Cortex of kidney (tissue), 1 donor: ENCODE measurements at places on chromosomes 2 and 18.

DNA sequence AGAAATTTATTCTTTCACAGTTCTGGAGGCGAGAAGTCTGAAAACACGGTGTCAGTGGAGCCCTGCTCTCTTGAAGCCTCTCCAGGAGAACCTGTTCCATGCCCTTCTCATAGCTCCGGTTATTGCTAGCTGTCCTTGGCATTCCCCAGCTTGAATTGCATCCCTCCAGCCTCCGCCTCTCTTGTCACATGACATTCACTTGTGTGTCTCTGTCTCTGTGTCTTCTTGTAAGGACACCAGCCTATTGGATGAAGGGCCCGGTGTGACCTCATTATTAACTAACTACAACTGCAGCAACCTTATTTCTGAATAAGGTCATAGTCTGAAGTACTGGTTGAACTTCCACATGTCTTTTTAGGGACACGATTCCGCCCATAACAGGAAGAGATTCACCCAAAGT is 4.5 kb upstream of the PRSS56 start:
- no peak for DNase-seq

DNA sequence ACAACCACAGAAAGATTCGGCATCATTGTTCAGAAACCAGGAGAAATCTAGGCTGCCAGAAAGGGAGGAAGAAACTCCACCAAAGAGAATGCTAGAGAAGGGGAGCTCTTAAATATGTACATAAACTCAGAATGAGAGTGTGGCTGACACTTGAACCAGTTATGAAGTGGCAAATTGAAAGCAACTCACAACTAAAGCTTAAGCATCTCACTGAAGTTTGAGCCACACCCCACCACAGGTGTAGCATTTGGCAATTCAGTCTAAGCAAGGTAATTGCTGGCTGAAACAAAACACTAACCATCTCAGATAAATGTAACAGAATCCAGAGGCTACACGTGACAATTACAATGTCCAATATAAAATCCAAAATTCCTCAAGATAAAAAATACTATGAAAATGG is 168.4 kb downstream of the DOK6 start:
- no peak for DNase-seq

GRCh38 chr18:26864658-26865057 is 849 bp downstream of the AQP4 start:
- no peak for DNase-seq

GRCh38 chr2:223576873-223577272 is 25.3 kb downstream of the SCG2 start:
- no peak for DNase-seq

- DNase-seq, result no peak
Observed at GRCh38 chr18:45771587-45772480, 47.9 kb downstream of the SLC14A1 start.

GRCh38 chr2:235773188-235773928 is 279.5 kb downstream of the AGAP1 start:
- no peak for DNase-seq

DNA sequence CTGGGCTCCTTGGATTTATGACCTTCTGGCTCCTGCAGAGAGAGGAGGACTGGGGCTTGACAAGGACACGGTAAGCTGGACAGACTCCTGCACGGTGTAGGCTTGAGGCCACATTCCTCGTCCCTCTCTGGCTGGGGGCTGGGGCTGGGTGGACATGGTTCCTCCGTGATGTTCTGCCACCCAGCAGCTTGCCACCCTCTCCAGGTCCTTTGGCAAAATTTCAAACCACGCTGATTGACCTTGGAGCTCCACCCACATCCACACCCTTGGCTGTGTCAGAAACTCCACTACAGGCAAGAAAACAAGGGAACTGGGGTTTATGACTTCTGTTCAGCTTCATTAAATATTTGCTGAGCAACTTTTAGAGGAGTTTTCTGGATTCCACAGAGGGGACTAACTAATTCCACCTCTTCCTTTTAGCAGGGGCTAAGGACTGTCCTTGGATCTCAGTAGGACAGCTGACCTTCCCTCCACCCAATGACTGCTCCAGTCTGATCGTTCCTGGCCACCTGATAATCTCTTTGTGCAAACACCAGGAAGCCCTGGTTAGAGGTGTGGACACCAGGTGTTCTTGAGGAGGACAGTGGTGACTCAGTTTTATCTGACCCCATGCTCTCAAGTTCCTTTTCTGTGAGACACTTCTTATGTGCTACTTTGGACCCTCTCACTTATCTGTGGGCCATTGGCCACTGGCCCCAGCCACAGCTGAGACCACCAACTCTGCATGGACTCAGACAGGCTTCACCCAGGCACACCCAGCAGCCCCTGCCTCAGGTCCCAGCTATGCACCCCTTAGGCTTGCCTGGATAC is 29.3 kb downstream of the GPR55 start:
- DNase-seq, result no peak

DNA sequence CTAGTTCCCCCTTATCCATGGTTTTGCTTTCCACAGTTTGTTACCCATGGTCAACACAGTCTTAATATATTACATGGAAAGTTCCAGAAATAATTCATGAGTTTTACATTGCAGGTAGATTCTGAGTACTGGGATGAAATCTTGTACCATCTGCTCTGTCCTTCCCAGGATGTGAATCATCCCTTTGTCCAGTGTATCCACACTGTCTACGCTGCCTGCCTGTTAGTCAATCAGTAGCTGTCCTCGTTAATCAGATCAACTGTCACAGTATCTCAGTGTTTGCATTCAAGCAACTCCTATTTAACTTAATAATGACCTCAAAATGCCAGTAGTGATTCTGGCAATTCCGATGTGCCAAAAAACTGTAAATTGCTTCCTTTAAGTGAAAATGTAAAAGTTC is 76.3 kb downstream of the DYNC1I2 start:
- no peak for DNase-seq

- DNase-seq, result no peak
Observed at GRCh38 chr2:46937471-46937901, 21.9 kb upstream of the MCFD2 start.

- DNase-seq, result no peak
Observed at GRCh38 chr2:194495046-194495445, 1162.0 kb upstream of the SLC39A10 start.

- DNase-seq, result no peak
Observed at GRCh38 chr2:191404568-191404991, 159.4 kb downstream of the MYO1B start.

DNA sequence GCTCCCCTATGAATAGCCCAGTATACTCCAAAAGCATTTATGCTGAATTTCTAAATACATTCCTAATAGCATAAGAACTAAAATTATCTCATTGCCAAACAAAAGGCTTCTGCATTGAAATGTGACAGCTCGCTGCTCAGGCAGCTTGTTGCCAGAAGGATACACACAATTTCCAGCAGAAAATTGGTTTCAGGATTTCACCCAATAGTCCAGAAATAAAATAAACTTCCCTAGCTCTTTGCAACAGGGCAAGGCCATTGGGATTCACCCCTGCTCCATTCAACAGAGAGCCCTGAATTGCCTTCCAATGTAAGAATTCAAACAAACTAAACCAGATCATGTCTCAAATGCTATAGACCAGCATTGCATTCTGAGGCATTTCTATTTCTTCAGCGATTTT is 70.7 kb downstream of the RBM43 start:
- no peak for DNase-seq

DNA sequence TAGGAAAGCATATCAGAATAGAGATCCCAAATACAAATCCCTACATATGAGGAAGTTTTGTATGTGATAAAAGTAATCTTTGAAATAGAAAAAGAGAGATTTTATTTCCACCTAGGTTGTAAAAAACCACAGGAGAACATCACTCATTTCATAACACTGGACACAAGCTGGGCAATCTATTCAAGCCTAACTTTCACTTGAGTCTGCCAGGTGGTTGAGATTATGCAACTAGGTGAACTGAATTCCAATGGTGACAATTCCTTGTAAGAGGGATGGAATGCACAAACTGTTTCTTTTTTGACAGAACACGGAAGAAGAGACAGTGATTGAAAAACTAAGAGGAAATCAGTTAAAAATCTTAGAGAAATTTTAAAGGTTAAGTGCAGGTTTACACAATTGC is 619.6 kb upstream of the TMEFF2 start:
- DNase-seq, result no peak

GRCh38 chr2:62706721-62707521 is 1.4 kb downstream of the EHBP1 start:
- no peak for DNase-seq

DNA sequence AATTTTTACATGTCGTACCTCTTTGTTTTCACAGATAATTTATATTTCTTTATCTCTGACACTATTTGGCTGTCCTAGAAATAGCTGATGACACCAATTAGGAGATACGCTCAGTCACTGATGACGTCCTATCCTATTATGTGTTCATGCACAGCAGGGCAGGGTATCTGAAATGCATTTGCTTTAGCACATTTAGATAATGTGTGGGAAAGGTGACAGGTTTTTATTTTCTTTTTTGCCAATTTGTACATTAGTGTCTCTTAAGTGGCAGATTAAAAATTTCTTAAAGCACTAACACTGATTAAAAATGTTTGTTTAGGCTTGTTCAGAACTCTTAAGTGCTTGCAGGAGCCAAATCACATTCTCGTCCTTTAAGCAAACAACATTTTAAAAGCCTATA is 39.7 kb downstream of the CDC42EP3 start:
- DNase-seq, result no peak

DNA sequence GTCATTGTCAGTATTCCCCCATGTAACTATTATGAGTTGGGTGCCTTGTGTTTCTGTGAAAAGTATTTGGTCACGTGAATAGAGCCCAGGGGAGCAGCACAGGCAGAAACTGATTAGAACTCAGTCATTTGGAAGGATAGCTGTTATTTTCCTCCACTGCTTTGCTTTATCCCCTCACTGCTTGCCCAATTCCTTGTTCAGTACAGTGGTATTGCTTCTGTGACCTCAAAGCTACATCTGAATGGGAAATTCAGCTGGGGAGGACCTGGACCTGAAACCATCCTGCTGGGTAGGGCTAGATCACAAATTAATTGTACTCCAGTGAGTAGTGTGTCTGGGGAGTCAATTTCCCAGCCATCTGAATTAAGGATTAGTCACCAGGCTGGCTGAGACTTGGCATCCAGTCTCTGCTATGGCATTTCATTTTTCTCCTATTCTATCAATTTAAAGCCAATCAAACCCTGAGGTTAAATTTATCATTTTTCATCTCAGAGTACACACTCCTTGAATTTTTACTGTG is 1231.6 kb upstream of the GYPC start:
- no peak for DNase-seq

DNA sequence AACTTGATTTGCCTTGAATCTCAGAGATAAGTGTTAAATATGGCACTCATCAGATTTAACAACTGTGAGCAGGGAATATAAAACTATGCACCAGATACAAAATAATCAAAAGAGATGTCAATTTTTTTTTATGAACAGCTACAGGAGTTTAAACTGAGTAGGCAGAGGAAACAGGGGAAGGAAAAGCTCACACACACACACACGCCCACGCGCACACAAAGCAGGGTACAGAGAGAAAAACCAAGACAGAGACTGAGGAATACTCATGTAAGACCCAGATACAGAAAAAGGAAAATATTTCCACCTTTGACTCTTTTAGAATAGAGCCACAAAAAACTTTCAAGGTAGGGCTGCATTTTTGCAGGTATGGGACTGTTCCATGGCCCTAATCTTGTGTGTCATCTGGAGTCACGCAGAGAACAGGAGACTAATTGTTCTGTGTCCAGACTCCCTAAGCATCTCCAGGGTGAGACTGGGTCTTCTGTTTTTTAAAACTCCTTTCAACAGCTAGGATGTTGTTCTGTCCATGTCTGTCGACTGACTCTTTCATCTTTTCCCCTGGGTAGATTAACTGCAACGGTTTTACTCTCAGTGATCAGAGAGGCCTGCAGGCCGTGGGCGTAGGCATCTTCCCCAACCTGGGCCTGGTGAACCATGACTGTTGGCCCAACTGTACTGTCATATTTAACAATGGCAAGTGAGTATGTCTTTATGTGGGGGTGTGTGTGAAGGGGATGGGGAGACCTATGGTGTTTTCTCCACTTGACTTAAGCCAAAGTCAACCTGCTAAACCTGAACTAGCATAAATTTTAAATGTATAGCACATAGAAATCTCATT is 23.0 kb downstream of the SMYD1 start:
- DNase-seq, result no peak

GRCh38 chr2:15120631-15121030 is 440.5 kb downstream of the NBAS start:
- no peak for DNase-seq

GRCh38 chr2:19579461-19579860 is 221.0 kb upstream of the OSR1 start:
- no peak for DNase-seq

- no peak for DNase-seq
Observed at GRCh38 chr2:186572705-186573104, 17.2 kb upstream of the ITGAV start.
